ENCODE measurements at places on chromosomes 2 and 18. TPM values are rescaled to one million over a fixed set of nuclear protein-coding genes. Genes with fewer than 3 reads are reported as not detected.

Gene COBLL1
- total RNA-seq: 2.5 TPM

Gene TMEM200C
- 0.43 TPM for total RNA-seq

Gene CRACDL
- not detected for total RNA-seq

Gene ALMS1
- total RNA-seq: 8.2 TPM

Gene LOXHD1
- total RNA-seq: not detected

Gene SLC8A1
- 82.7 TPM for total RNA-seq

Gene C1QL2
- total RNA-seq: not detected

Gene DNAJC5G
- not detected for total RNA-seq

Gene PLB1
- 2.5 TPM for total RNA-seq

Gene EPG5
- 21.8 TPM for total RNA-seq

Gene SERPINB13
- not detected for total RNA-seq

Gene ARHGAP25
- 0.47 TPM for total RNA-seq

Gene SATB2
- 42.9 TPM for total RNA-seq

Gene HRH4
- total RNA-seq: under 0.01 TPM

Gene XPO1
- 154 TPM for total RNA-seq

Gene CYP27C1
- total RNA-seq: not detected

Gene ACMSD
- not detected for total RNA-seq

Gene CAPN10
- total RNA-seq: 19.5 TPM

Measured in bronchial smooth muscle cell (primary cell).